ENCODE measurements at places on chromosomes 3 and 15.
A peak's percentile ranks its signal among the peaks of the same experiment; 100 is the strongest.

DNA sequence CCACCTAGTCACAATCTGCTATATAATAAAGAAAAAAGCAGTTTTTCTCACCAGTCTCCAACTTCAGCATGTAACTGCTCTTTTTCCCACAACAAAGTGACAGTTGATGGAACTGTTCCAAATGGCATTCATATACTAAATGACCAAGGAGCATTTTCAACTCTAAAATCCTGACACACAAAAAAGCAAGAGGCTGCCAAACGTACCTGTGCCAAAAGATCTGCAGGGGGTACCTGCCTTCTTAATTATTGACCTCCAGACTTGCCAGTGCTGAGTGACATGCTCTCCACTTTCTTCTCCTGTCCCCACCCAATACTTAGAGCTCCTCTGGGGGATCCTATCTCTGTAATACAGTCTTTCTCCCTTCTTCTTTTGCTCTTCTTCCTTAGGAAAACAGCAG, 18.0 kb downstream of the ZBED2 start:
- DNase-seq, result no peak

GRCh38 chr3:172355836-172356235, 92.4 kb downstream of the GHSR start:
- DNase-seq, result no peak

DNA sequence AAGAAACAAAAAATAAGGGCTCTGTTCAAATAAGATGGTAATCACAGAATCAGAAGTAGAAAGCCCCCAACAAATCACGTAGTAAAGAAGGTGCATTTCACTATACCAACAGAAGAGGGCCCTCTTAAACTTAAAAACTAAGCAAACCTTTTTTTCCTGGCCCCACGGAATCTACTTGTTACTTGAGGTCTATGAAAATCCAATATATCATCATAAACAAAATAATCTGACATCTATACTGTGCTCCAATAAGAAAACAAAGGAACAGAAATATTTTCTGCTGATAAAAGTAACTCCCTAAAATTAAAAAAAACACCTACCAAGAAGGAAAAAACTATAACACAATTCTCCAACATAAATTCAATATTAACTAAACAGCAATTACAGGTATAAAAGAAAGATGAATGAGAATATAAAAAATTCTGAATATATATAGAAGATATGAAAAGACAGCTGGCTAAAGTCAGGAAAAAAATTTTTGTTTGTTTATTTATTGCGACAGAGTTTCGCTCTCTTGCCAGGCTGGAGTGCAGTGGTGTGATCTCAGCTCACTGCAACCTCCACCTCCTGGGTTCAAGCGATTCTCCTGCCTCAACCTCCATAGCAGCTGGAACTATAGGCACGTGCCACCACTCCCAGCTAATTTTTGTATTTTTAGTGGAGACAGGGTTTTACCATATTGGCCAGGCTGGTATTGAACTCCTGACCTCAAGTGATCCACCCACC, 81.8 kb downstream of the CLASP2 start:
- DNase-seq, result peak; percentile 26

GRCh38 chr3:129732200-129732876, 125.9 kb upstream of the PLXND1 start:
- DNase-seq, result no peak

DNA sequence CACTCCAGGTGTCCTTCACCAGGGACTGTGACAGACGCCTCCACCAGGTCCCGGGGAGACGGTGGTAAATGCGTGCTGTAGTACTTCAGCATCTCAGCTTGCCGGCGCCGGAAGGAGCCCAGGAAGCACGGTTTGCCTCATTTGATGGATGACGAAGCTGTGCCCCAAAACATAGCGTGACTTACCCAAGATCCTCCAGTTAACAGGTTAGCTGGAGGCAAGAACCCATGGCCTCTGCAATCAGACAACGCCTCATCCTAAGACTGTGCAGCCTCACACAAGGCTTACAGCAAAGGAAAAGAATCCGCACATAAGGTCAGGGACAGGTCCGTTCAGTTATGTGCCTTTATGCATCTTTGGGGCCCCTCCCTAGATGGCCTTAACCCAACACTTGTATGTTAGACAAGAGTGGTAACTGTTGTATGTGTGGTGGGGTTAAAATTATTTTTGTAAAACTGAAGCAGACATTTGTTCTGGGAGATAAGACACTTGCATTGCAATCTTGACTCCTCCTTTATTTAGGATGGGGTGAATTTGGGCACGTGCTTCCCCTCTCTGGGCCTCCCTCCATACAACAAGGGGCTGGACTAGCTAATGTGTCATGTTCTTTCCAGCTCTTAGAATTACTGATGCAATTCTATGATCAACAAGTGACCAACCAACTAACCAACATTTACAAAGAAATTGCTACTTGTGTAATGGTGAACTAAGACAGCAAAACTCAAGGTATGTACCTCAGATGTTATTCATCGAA, 39.4 kb downstream of the VGLL4 start:
- DNase-seq, result no peak

All from endothelial cell (in vitro differentiated cells).